ENCODE measurements at places on chromosomes 4 and X.

- no peak for DNase-seq
Observed at GRCh38 chr4:54268151-54268550, 39.1 kb downstream of the PDGFRA start.

DNA sequence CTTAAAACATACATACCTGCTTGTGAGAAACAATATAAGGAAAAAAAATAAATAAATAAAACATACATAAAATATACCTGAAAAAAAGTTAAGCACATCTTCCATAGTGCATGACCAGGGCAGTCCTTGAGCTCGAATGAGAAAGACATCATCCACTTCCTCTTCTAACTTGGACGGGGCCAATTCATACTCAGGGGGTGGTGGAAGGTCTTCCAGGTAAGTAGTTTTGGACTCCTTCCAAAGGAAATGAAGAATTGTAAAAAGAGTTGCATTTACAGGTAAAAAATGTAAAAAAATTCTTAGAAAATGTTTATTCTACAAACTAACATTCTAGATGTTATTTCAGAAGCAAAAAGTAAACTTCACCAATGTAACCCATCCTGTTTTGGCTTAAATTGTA, 3.6 kb downstream of the GRSF1 start:
- no peak for DNase-seq

DNA sequence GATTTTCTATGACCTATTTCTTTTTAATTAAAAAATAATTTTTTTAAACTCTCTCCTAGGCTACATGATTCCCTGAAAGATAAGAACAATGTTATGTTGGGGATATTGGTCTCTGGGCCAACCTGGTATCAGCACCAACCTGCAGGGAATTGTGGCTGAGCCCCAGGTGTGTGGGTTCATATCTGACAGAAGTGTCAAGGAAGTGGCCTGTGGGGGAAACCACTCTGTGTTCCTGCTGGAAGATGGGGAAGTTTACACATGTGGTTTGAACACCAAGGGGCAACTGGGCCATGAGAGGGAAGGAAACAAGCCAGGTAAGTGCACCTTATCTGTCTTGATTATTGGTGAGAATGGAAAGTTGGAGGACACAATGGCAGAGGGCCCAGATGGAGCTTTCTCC, 13.5 kb downstream of the HERC3 start:
- no peak for DNase-seq

DNA sequence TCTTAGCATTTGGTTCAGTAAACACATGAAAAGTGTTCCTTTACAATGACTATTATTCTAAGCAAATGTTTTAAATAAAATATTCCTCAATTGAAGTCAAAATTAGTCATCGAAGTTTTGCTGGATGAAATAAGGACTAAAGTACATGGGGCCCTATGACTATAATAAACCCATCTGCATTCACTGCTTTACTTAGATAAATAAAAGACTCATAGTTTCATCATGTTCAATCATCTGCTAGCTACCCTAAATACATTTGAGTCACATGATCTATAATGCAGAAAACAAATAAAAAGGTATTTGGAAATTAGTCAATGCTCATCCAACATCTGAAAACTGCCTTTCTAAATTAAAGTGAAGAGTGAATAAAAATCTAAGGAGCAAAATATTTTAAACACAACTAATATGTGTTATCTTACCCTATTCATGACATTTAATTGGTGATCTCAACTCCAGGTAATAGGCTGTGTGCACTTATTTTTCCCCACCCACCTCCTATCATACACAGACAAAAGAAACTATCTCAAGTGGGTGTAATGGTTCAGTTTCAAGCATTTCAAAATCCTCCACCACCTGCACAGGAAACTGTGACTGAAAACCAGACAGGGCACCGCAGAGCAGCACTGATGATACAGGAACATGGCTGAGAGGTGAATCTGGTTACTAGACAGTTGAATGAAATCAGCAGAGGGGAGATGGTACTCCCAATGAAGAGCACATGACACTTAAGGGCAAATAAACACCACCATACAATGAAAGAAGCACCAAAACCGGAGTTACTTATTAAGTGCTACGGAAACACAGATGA, 78.6 kb downstream of the CAMK2D start:
- DNase-seq = peak; percentile 10

- DNase-seq = no peak
Observed at GRCh38 chr4:85274955-85275354, 200.0 kb upstream of the ARHGAP24 start.
